ENCODE measurements at places on chromosomes 2 and 18.
A peak's percentile ranks its signal among the peaks of the same experiment; 100 is the strongest.

GRCh38 chr2:99862566-99862965, 279.8 kb downstream of the AFF3 start:
- DNase-seq = no peak

DNA sequence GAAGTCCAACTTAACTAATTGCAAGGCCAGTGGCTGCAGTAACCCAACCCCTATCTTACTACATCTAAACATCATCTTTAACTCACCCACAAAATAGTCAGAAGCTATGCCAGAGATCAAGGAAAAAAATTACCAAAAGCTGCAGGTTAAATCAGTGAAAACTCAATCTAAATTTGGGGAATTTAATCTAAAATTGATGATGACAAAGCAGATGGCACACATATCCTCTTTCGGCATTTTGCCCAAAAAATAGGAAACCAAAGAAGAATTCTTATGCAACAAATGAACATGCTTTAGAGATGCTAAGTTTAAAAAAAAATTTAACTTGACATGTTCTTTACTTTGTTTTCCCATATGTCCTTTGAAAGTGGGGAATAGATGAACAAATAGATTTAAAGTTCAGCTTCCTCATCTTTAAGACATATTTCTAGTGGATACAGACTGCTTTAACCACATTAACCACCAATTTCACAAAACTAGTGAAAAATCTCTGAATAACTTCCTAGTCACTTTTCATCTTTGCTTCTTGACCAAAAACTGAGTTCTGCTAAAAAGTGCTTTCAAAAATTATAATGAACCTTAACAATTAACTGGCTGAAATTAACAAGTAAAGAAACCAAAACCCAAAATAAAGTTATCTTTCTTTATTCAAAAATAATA, 74.3 kb upstream of the CCDC150 start:
- DNase-seq = no peak

DNA sequence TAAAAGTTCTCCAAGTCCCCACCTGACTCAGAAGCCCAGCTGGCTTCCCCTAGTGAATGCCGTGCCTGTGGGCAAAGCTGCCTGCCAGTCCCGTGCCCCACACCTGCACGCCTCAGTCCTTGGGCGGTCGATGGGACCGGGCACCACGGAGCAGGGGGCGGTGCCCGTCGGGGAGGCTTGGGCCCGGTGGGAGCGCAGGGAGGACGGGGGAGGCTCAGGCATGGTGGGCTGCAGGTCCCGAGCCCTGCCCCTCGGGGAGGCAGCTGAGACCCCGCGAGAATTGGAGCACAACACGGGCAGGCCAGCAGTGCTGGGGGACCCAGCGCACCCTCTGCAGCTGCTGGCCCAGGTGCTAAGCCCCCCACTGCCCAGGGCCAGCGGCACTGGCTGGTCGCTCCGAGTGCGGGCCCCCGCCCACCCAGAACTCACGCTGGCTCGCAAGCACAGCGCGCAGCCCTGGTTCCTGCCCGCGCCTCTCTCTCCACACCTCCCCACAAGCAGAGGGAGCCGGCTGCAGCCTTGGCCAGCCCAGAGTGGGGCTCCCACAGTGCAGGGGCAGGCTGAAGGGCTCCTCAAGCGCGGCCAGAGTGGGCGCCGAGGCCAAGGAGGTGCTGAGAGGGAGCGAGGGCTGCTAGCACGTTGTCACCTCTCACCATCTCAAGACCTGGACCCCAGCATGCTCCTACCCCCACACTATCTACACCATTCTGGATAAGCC, 215.5 kb downstream of the TNS1 start:
- DNase-seq = no peak

GRCh38 chr18:79796531-79797405, 970 bp upstream of the KCNG2 start:
- no peak for DNase-seq

DNA sequence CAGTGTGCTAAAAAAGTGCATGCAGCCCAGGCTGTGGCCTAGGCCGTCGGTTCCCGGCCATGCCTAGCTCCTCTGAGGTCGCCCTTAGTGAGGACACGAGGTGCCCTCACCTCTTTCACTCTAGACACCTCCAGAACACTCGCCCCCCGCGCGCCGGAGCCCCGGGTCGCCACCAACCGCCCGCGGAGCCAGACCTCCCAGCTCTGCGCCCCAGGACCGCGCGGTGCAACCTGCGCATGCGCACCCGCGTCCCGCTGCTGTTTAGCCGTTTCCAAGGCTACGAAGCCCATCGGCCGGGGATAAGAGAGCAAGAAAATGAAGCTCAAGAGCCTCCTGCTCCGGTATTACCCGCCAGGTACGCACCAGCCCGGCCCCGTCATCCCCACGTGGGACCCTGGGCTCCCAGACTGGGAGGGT, at the start of gene DAW1:
TSS of gene DAW1 (plus strand) at position 257 of the 417 bp plus-strand sequence. CDS start at position 316, 59 bp downstream.
- DNase-seq = peak; percentile 38

DNA sequence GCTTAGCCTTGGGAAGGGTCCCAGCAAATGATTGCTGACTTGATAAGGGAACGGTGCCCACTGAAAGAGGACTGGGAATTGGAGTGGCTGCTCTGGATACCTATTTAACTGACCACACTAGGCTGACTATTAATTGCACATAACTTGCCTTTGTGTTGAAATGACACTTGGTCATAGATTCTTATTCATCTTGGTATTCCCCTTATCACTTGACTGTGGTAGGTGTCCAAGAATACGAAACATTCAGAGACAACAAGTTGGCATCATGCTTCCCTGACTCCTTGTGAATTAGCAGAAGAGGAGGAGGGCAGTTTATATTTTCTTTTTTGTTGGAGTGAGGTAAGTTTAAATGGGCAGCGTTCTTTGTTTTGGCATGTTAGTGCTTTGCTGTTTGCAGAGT, 13.4 kb downstream of the FMNL2 start:
- DNase-seq = no peak

GRCh38 chr2:142682528-142682927, 194.9 kb upstream of the KYNU start:
- no peak for DNase-seq

DNA sequence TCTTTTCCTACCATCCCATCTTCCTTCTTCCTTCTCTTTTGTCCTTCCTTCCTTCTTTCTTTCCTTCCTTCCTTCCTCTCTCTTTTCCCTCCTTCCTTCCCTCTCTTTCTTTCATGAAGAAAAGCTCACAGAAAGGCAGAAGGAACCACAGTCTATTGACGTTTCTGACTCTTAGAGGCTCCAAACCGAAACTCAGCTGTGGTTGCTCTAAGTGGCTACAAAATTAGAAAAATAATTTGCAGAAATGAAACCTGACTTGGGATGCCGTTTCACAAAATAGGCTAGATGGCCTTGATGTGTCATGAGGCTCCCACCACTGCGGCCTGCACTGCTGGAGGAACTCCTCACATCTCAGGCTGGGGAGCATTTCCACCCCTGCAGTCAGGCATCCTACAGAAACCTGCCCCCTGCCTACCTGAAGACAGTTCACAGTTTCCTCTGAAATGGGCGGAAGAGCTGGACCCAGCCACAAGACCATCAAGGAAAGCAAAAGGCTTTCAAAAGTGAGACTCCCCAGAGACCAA, 165.6 kb downstream of the SMAD7 start:
- no peak for DNase-seq

DNA sequence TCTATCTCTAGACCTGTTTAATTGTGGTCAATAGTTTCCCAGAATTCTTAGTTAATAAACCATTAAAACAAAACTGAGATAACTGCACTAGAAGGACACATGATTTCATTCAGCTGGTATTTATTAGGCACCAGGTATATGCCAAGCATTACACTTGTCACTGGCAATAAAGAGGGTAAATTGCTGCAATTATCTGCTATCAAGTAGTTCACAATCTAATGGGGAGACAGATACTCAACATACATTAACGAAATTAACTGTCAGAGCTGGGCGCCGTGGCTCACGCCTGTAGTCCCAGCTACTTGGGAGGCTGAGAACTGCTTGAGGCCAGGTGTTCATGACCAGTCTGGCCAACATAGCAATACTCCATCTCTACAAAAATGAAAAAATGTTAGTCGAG, 71.7 kb upstream of the WIPF1 start:
- no peak for DNase-seq

DNA sequence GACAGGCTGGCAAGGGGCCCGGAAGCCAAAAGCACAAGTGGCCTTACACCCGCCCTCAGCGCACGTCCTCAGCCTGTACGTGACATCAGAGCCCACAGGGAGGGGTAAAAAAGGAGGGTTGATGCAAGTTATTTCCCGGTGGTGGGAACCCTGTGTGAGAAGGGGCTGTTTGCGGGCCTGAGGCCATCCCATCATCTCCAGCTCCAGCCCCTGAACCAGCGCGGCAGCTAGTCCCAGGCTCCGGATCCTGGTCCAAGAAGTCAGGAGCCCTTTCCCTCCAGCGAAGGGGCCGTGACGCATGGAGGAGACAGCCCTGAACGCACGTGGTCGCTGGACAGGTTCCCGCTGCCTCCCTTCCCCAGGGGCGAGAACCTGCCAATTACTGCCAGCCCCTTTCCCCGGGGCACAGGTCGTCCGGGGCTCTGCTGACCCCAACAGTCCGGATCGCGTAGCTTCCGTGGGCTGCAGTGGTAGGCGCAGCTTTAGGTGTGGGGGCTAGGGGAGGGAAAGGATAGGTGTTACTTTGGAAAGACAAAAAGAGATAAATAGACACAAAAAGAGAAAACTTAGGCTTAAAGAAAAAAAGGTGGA, 1.3 kb upstream of the LRP2 start:
- peak; percentile 12 for DNase-seq

Data from occipital lobe (tissue), 3 donors.